ENCODE measurements at places on chromosomes 11 and 22.

DNA sequence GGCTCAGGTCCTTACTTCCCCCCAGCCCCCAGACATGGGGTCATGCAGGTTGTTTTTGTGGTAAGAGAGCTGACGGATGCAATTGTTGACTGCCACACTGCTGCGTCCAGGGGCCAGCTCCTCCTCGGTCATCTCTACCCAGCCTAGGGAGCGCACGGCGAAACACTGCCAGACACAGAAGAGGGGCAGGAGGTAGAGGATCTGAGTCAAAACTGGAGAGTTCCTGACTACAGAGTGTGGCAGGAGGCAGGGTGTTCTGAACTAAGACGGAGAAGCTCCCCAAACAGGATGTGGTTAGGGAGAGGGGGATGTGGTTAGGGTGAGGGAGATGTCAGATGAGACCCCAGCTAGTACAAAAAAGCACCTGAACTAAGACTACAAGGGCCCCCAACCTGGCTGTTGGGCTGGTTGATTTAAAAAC, 12.3 kb downstream of the SMPD1 start:
- peak; percentile 23 for DNase-seq

DNA sequence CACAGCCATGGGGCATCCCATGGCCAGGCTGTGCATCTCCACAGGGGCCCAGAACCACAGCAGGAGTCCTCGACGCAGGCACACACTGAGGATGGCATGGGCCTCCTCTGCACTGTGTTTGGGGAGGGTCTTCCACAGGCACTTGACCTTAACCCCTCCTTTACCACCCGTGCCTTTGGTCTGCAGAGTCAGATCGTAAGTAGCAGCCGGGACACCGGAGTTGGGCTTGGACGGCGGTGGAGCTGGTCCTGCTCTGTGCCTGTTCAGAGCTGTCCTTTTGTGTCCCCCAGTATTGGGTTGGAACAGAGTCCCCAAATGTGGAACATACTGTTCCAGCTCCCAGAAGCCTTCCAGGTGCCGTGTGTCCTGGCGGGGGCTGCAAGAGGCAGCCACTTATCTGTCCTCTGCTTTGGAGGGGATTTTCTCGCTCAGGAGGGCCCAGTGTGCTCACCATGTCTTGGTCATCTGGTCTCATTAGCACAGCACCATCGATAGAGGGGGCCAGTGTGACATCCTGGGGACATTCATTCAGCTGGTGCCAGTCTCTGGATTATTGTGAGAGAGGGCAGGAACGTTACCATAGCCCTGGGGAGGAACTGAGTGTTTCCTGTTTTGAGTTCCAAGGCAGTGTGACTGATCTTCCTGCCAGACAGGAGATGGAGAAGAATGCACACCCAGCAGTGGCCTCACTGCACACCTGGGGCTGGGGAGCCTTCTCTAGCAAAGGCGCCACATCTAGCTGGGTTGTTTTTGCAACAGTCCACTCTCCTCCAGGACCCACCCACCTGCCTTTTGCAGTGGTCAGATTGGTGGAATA, 12.4 kb downstream of the CRELD2 start:
- DNase-seq: no peak

DNA sequence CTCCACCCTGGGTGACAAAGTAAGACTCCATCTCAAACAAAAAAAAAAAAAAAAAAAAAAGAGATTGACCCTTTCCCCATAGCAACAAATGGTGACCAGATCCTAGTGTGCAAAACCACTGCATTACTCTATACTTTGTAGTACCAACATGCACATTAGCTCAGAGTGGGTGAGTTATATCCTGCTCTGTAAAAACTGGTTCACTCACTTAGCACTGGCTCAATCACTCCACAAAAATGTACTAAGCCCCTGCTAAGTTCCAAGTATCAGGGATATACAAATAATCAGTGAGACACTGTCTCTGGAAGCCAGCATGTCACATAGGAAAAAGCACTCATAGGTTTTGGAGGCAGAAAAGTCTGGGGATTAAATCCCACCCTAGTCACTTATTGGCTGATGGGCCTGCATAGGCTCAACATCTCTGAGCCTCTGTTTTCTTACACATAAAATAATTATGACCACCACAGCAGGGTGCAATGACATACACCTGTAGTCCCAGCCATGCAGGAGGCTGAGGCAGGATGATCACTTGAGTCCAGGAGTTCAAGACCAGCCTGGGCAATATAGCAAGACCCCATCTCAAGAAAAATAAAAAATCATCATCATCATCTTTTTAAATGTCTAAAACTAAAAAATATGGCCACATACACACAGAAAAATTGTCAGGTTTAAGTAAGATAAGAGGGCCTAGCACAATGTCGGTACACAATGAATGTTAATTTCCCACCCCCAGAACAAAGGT, 11.9 kb downstream of the FAM168A start:
- DNase-seq: no peak

DNA sequence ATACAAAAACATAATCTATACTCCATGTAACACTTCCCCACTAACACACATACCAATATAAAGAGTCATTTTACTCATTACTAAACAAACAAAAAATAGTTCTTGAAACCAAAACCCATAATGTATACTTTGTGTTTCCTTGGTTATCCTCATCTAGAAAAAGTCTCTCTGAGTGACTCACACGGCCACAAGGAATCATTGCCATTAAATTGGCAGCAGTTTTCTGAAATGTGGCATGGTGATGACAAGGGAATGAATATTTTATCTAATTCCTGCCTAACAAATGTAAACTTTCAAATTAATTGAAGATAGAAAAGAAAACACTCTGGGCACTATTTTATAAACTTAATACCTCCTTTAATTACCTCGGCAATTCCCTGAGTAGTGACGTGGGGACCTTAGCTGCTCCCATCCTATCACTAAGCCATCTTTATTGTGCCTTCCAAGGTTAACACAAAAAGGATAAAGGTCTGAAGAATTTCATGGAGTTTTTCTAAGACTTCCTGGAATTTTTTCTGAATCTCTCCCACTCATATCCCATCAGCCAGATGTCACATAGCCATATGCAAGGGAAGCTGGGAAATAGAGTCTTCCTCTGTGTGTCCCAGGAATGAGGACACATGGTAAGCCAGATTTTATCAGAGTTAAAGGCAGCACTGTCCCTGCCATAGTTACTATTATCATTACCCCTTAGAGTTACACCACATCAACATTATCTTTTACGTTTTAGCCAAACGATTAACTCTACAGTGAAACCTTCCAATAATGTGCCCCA, 857.2 kb upstream of the TENM4 start:
- DNase-seq: no peak

GRCh38 chr11:708511-708910, 2.5 kb downstream of the EPS8L2 start:
- no peak for DNase-seq

- DNase-seq: peak; percentile 71
These were observed 2.3 kb downstream of the IRF7 start for GRCh38 chr11:613369-613968.

DNA sequence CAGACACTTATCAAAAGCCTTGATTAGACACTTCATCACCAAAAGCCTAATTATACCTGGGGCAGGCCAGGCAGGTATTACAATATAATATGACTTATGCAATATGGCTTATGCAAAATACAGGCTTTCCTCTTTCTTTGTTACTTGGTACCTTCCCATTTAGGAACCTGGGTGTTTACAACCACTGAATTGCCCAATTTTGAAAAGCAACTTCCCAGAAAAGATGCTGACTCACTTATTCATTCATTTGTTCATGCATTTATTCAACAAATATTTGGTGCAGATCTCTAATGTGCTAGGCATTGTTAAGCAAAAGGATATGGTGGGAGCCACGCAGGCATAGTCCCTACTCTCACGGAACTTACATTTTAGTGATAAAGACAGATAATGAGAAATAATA, 13.6 kb upstream of the JAML start:
- no peak for DNase-seq

GRCh38 chr22:30054067-30054763, 26.0 kb upstream of the HORMAD2 start:
- DNase-seq: no peak

DNA sequence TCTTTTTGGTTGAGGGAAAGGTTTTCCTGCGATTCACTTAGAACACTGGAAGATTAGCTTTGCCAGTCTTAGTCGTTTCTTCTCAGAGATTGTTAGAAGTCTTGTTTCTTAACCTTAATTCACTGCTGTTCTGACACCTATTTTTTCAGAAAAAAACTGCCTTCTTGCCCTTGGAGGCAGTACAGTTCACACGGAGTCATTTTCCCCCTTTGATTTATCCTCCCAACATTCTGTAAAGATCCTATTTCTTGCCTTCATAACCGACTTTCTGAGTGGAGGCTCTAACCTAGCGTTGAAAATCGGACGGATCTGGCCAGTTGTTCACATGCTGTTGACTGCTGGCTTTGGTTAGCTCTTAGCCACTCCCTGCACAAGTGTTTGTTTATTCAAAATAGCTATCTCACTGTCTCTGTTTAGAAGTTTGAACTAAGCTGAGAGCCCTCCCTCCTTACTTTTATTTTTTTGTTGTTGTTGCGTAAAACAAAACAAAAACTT, 737 bp downstream of the BCL2L13 start:
- DNase-seq: no peak

GRCh38 chr11:5684646-5685362, at the start of gene TRIM5:
Gene TRIM5 (minus strand): TSS chr11:5685074. CDS start chr11:5680177, 4,897 bp downstream.
- peak; percentile 64 for DNase-seq

- no peak for DNase-seq
These were observed 89.0 kb upstream of the PARVA start for GRCh38 chr11:12288212-12288930.

DNA sequence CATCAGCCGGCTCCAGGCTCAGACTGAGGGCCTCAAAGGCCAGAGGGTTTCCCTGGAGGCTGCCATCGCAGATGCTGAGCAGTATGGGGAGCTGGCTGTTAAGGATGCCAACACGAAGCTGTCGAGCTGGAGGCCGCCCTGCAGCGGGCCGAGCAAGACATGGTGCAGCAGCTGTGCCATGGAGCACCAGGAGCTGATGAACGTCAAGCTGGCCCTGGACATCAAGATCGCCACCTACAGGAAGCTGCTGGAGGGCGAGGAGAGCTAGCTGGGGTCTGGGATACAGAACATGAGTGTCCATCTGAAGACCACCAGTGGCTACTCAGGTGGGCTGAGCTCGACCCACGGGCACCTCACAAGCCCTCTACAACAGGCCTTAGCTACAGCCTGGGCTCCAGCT, 4.0 kb upstream of the SCUBE2 start:
- DNase-seq: no peak

- DNase-seq: peak; percentile 10
These were observed 861 bp upstream of the ZNRF3 start for GRCh38 chr22:28882545-28882877.

GRCh38 chr11:57680552-57680874, 12.6 kb downstream of the ZDHHC5 start:
- DNase-seq: no peak

- DNase-seq: no peak
These were observed 4.1 kb downstream of the TUB start for GRCh38 chr11:8085011-8085645.

DNA sequence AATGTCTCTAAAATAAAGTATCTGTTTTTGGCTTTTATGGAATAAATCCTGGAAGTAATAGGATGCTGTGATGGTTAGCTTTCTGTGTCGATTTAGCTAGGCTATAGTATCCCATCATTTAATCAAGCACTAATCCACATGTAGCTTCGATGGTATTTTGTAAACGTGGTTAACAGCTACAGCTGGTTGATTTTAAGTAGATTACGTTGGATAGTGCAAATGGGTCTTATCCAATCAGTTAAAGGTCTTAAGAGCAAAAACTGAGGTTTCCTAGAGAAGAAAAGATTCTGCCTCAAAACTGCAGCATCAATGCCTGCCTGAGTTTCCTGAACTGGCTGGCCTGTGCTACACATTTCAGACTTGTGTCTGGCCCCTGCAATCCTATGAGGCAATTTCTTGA, 314.2 kb upstream of the SORL1-AS1 start:
- DNase-seq: no peak

- DNase-seq: no peak
These were observed 47.6 kb upstream of the PARVG start for GRCh38 chr22:44133161-44133560.

DNA sequence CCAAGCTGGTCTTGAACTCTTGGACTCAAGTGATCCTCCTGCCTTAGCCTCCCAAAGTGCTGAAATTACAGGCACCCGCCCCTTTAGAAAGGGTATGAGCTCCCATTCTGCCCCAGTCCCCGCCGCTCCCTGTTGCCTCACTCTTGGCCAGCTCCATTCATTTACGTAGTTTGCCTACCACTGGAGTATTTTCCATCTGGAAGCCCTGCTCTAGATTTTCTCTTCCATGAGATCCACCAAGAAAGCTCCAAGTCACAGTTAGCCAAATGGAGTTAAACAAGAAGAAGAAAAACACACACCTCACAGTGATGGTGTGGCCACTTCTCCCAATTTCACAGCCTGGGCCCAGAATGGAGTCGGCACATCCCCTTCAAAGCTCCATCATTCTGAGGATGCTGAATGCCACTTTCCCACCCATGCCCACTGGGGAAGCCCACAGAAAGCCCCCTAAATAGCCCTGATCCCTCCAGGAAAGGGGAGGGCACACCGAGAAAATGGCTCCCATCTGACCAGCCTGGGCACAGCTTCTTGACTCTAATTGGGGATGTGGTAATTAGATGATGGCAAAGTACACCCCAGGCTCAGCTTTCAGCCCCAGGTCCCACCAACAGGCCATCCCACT, 381.2 kb downstream of the MN1 start:
- no peak for DNase-seq

DNA sequence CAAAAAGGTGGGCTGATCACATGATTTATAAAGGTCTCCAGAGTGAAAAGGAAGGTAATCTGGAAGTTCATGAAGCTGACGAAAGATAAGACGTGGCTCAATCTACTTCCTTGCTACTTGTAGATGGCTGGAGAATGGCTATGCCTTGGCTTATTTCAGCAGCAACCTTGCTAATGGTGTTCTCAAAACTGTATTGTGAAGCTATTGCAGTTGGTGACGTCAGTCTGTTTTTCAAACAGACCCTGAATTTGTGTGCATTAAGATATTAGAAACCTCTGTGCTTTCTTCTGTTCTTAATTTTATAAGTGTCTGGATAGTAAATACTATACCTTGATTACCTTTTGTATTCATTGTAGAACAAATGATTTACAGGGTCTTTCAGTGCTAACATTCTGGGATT, 58.3 kb upstream of the C11orf87 start:
- DNase-seq: no peak

DNA sequence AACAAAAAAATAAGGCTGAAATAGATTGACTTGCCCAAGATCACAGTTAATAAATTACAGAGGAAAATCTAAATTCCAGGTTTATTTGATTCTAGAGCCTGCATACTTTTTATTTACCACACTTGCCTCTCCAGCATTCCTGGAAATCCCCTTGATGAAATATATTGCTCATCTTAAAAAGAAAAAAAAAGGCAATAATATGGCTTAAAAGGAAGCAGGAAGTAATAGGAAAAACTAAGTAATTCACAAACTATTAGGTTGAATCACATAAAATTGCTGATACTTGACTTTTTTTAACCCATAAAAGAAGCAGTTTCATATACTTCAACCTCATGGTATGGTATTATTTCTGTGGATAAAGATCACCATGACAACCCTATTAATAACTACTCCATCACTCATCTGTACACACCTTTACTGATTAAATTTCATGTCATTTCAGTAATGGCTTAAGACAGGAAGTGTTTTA, 52.9 kb downstream of the COPB1 start:
- no peak for DNase-seq

- no peak for DNase-seq
These were observed 206.2 kb downstream of the CSNK2A3 start for GRCh38 chr11:11146830-11147229.

GRCh38 chr11:72482211-72482812, 48.0 kb upstream of the CLPB start:
- no peak for DNase-seq
